ENCODE measurements at places on chromosomes 6 and 20.

GRCh38 chr6:165013701-165014100, 295.7 kb downstream of the C6orf118 start:
- DNase-seq = no peak

DNA sequence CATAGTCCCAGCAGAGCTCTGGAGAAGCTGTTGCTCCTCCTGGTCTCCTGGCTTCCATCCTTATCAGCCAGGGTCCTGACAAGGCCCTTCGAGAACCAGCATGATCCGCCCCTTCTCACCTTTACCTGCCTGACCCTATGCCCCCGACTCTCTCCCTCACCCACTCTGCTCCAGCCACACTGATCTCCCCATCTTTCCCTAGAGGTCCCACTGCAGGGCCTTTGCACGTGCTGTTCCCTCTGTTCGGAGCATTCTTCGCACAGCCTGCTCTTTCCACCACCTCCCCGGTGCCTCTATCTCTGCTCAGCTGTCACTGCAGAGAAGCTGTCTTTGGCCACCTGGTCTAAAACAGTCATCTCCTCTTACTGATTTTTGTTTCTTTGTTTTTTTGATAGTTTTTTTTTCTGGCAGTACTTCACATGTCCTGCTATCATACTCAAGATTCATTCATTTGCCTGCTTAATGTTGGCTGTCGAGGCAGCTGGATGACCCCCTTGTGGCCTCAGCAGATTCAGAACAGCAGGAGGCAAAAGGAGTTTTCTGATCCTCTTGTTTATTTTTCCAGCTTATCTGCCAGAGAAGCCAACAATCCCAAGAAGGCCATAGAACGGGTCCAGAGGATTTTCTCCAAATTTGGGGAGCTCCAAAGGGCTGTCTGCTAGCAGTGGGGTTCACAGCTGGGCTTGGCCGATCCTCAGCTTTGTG, 1.6 kb upstream of the PTGIS start:
- no peak for DNase-seq

DNA sequence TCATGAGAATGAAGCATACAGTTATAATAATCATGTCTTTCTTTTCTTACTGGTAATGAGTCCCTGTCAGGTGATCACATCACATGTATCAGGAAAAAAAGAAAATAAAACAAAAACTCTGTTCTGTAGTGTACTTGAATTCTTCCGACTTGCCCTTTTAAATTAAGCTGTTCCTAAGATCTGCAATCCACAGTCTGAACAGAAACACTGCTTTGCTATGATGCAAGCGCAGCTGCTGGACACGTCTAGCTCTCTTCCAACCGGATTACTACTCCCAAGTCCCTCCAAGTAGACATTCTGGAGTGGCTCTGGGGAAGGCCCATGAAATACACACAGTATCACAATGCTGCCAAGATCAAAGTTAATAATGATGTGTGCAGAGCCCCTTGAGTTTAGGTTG, 83.7 kb downstream of the FYN start:
- DNase-seq = no peak

- DNase-seq = no peak
These were observed 56.9 kb upstream of the ENPP4 start for GRCh38 chr6:46072866-46073265.

DNA sequence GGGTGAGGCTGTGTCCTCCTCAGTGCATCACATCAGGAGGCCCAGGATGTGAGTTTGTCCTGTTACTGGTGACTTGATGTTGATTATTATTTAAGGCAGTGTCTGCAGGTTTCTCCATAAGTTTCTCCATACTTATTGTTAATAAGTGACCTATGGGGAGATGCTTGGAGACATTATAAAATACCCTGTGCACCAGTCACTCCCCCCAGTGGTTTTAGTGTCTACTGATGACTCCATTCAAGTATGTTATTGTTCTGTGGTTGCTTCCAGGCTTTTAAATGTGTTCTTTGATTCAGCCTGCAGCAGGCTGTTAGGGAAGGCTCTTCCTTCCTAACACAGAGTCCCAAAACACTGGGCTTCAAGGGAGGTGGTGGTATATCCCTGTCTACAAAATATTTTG, 14.6 kb upstream of the CST3 start:
- DNase-seq = no peak

- no peak for DNase-seq
These were observed 32.2 kb downstream of the KCNB1 start for GRCh38 chr20:49450281-49450721.

DNA sequence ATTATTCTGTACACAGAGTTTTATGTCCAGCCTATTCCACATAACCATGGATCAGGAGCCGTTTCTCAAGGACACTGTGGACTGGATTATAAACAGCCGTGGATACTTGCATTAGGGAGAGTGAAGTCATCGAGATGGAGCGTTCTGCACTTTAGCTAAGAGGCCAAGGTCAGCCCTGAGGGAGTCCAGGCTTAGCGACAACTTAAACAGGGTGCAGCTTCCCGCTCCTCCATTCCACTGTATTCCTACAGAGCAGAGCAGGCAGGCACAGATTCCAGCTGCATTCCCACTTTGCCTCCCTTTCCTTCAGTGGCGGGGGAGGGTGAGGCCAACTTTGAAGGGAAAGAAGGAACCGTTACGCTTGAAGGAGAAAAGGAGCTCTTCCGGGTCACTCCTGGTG, 59.5 kb downstream of the RAMACL start:
- no peak for DNase-seq

- DNase-seq = no peak
These were observed 1034.9 kb upstream of the EPHA7 start for GRCh38 chr6:94454231-94454630.

DNA sequence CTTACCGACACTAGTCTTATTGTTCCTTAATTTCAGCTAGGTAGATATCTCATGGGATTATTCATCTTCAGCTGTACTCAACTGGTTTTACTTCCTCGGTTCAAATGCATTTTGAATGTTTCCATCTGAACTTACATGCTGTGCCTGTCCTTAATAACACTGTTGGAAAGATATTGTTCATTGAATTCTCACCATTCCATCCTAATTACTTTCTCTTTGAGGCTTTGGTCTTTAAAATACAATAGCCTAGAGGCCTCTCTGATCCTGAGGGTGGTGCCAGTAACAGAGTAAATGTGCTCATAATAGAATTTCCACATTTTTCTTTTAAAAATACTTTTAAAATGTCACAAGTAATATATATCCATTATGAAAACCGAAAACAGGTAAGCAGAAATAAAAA, 54.0 kb downstream of the IL20RA start:
- DNase-seq = no peak

DNA sequence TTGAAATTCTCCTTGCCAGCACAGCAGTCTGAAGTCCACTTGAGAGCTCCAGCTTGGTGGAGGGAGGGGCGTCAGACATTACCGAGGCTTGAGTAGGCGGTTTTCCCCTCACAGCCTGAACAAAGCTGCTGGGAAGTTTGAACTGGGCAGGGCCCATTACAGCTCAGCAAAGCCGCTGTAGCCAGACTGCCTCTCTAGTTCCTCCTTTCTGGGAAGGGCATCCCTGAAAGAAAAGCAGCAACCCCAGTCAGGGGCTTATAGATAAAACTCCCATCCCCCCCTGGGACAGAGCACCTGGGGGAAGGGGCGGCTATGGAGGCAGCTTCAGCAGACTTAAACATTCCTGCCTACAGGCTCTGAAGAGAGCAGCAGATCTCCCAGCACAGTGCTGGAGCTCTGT, 325.3 kb downstream of the GJA1 start:
- DNase-seq = no peak

GRCh38 chr6:15473741-15474161, 189.1 kb downstream of the DTNBP1 start:
- no peak for DNase-seq

- no peak for DNase-seq
These were observed 39.6 kb downstream of the ESR1 start for GRCh38 chr6:151847064-151847463.

DNA sequence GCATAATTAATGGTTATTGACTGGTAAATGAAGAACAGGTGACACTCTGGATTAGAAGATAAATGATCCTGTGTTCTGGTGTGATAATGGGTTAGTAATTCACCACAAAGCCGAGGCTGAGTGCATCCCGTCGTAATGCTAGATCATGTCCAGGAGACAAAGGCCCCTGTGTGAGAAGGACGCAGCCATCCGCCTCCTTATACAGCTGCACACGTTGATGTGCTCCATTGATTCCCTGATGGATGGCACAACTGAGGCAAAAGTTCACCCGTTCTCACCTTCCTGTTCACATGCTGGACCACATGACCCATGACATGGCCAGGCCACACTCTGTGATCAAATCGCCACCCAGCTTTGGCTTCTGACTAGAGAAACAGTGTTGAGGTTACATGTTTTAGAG, 136.1 kb downstream of the FOXC1 start:
- no peak for DNase-seq

DNA sequence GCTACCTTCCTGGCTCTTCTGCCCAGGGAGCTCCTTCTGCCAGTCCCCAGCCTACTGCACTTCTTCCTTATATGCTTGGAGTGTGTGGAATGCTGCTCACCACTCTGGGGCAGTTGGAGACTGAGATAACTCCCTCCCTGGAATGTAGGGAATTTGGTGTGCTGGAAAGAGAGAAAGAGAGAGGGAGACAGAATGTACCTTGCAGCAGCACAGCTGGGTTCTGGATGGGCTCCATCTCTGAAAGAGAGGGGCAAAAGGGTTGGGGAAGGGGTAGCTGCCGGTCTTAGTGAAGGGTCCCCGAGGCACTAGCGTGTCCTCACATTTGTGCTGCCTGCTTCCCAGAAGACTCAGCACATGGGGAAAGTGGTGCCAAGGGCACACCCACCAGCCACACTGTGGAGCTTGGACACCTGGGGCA, 40.2 kb upstream of the DDR1 start:
- DNase-seq = no peak

GRCh38 chr20:1160496-1160895, 24.3 kb downstream of the TMEM74B start:
- DNase-seq = no peak

- no peak for DNase-seq
These were observed 351.7 kb upstream of the ARID1B start for GRCh38 chr6:156425359-156426020.

- DNase-seq = no peak
These were observed 23.6 kb downstream of the STMND1 start for GRCh38 chr6:17125407-17125806.

DNA sequence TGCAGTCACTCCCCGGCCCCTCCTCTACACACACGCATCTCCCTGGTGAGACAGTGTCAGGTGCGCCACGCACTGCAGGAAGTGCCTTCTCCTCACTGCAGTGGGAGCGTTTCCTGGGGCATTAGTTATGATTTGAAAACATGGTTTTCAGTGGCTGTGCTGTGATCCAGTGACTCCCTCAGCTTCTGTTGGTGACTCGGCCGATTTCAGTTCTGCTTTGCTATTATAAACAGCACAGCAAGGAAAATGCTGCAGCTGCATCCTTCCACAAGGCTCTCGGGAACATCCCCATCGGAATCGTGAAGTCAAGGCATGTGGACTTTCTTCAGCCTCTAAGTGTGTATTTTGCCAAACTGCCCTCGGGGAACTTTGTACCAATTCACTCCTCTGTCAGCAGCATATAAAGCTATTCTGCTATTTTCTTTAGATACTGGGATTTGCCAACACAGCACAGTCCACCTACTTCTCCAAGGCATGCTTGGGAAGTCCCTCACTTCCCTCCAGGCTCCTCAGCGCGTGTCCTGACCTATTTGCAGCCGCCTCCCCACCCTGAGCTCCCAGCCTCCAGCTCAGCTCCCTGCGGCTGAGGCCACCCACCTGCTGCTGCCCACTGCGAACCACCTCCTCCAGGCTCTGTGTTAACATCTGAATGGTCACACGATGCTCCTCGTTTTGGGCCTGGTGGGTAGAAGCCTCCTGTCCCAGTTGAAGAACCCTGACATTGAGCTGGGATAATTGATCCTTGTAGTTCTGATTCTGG, 54.5 kb downstream of the GINS1 start:
- DNase-seq = no peak

DNA sequence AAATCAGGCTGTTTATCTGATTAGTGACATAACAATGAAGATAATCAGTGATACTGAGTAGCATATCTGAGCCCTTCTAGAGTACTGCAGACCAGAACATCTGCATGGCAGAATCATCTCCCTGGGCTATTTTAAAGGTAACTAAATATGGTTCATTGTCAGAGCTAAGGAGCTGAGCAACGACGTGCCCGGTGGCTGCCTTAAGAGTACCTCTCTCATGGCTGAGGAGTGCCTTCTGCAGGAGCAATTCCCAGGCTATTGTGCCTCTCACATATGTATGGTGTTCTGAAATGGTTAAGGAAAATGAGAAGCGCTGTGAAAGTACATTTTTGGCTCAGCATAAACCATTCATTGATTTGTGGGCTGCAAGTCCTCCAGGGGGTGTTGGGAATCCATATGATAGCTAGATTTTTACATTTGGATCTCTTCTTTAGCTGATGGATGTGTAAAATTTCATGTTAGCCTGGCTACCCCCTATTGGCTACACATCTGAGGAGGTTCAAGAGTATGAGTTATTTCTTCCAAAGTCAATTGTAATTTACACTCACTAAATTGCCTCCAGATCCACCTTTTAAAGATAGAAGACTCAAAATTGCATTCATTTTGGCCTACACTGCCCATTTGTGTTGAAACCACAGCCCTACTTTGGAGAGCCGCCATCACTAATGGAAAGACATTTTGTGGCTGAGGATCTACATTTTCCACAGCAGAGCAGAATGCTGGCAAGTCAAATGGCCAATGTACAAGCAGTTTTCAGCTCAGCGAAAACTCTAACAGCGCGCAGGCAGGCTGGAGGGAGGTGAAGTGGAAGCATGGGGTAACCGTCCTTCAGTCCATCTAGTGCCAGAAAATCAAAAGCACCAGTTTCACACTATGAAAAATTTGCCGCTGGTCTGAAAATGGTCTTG, 198.0 kb downstream of the SIM1 start:
- DNase-seq = no peak

DNA sequence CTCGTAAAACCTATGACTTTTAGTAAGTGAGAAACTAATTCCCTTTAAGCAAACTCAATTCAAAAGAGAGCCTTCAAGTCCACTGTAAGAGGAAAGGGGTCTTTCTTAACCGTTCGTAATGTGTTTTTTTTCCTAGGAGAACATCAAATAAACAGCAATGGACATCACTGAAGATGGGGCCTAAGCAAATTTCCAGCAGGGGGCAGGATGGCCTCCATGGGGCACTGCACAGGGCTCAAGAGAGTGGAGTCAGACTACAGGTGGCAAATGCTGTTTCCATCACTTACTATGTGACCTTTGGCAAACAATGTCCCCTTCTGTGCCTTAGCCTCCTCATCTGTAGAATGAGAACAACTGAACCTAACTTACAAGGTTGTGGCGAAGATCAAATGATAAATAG, 88.7 kb downstream of the ARHGAP18 start:
- DNase-seq = no peak
